ENCODE measurements at places on chromosomes 5 and 9.

DNA sequence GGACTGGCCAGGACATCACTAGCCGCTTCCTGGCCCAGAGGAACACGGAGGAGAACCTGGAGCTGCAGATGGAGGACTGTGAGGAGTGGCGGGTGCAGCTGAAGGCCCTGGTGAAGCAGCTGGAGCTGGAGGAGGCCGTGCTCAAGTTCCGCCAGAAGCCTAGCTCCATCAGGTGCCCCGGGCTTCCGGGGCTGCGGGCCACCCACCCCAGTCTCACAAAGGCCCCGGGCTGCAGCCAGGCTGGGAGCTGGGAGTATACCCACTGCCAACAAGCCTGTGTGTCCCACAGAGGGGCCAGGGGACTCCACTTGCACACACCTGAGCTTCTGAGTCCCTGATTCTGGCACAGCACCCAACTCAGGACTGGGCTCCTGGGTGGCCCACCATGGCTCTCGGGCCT is 1.7 kb upstream of the RABL6 start:
- no peak for DNase-seq

- DNase-seq = no peak
These were observed 16.9 kb upstream of the NANS start for GRCh38 chr9:98039607-98040017.

GRCh38 chr9:99305820-99306811 is 84.0 kb downstream of the SEC61B start:
- no peak for DNase-seq

DNA sequence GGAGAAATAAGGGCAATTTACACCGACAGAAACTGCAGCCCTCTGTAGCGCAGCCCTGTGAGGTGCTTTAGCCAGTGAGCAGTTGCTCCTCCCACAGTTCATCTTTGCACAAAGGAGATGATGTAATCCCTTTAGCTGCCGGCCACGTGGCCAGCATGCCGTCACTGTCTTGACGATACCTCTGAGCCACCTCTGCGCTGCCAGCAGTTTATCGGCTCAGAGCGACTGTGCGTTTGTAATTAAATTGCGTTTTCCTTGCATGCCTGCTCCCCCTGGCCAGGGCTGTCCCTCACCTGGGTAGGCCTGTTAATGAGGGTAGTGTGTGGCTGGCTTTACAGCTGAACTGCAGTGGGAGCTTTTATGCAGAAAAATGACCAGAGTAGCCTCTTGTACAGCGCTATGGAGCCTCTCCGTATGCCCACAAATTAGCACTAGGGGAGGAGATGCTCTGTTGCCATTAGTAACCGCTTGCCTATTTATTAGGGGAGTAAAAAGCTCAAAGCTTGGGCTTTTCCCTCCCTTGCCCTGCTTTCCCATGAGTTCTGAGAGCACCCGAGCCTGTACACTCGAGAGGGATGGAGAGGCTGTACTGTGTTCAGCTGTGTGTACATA is 107.0 kb downstream of the TRIO start:
- DNase-seq = no peak

- no peak for DNase-seq
These were observed 34.5 kb upstream of the KCNMB1 start for GRCh38 chr5:170423692-170424091.

DNA sequence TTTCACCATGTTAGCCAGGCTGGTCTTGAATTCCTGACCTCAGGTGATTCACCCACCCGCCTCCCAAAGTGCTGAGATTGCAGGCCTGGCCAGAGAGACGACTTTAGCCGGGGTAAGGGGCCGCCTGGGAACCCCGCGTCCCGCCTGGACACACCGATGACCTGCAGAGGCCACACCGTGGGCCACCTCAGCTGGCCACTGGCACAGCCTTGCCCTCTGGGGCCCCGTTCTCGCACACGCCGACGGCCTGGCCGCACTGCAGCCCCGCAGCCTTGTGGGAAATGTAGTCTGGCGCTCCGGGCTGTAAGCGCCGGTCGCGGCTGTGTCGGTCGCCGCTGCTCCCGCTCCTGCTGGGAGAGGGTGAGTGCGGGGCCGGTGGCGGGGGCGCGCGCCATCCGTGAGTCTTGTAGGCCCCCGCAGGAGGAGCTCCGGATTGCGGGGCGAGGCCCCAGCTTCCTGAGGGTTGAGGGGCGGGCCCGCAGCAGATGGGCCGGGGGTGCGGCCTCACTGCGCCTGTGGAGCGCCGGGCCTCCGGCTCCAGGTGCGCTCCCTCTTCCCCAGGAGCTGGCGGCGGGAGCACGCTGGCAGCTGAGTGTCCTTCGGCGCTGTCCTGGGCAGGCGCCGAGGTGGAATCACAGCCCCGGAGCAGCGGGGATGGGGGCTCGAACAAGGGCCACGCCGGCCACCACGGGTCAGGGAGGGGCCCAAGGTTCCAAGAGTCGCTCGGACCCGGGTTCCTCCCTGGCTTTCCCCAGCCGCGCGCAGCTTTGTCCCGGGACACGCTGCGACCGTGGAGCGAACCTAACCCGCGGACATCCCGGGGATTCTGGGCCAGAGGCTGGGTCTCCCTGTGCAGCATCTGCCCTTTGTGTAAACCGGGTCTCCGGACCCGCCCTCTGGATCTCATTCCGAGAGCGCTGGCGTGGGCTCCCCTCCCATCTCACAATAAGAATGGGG is at the start of gene ZFP2:
TSS of gene ZFP2 (plus strand) at position 299 of the 957 bp plus-strand sequence. CDS start 35,401 bp downstream, outside the sequence.
- DNase-seq = no peak

DNA sequence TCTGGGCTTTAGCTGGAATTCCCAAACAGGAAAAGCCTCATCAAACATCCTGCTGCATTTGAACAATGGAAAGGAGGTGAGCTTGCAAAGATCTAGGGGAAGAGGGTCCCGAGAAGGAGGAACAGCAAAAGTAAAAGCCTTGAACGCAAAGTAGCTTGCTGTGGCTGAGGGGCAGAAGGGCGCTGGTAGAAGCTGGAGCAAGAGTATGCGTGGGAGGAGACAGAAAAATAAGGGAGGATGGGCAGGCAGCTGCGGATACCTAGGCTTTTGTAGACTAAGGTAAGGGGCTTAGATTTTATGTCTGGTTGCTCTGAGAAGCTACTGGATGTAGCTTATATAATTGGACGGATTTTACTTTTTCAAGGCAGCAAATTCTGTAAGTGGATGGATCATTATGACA is 21.9 kb upstream of the TGFBR1 start:
- DNase-seq = no peak

- no peak for DNase-seq
These were observed 608 bp downstream of the ELOVL7 start for GRCh38 chr5:60843386-60843935.

DNA sequence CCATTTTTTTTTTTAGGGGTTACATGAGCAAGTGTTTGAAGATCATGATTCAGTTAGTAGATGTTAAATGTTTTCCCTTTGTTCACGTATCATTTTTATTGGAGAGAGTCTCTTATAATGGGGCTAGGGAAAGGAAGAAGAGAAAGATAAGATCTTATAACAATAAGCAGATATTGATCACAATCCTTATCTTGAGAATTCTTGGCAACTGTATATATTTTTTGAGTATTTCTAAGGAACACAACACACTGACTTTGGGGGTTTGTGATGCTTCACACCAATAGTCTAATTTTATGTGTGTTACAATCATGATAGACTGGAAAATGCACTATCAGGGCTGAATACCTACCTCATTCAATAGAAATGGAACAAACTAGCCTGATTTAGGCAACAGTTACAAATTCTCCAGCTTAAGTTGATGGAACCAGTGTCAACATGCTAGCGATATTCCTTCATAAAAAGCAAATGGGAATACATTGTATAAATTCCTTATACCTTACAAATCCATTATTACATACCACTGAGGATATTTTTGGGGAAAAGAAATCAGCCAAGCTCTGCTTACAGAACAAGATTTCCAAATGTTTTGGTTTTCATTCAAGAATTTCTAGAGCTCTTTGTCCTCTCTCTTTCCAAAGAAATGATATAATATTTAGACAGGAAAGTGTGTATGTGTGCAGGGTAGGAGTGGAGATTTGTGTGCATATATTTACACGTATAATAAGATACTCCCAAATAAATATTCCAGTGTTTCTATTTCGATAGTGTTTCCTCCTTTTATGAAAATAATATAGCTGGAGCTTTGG is 41.5 kb downstream of the SVEP1 start:
- DNase-seq = no peak

GRCh38 chr5:65800775-65801174 is 78.8 kb downstream of the NLN start:
- no peak for DNase-seq

DNA sequence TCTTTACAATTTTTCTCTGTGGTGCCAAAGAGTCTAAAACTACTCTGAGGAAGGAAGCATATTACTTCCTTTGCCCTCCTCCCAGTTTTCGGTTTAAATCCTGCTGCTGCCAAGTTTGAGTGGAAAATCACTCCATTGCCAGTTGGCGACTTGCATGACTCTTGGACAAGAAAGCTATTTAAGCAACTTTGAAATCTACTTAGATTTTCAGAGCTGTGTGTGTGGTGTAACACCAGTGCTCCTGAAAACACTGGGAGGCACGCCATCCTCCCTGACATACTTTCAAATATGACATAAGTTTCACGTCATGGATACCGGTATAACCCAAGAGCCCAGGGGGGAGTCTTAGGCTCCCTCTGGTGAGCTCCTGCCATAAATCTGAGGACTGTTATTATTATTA is 83.5 kb upstream of the RIOK2 start:
- no peak for DNase-seq

DNA sequence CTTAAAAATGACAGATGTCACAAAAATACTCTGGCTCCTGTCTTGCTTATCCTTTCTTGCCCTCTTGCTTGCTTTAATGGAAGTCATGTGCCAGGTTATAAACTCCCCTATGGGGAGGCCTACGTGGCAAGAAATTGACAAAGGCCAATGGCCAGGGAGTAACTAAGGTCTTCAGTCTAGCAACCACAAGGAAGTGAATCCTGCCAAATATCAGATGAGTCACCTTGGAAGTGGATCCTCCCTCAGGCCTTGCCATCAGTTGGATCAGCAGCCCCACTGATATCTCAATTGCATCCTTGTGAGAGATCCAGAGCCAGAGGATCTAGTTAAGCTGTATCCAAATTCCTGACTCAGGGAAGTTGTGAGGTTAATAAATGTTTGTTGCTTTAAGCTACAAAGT is 82.8 kb downstream of the CAAP1 start:
- DNase-seq = no peak

- DNase-seq = no peak
These were observed 32.4 kb downstream of the INSL4 start for GRCh38 chr9:5263351-5264218.

- DNase-seq = no peak
These were observed 295.5 kb upstream of the SMC2 start for GRCh38 chr9:103798620-103799019.

DNA sequence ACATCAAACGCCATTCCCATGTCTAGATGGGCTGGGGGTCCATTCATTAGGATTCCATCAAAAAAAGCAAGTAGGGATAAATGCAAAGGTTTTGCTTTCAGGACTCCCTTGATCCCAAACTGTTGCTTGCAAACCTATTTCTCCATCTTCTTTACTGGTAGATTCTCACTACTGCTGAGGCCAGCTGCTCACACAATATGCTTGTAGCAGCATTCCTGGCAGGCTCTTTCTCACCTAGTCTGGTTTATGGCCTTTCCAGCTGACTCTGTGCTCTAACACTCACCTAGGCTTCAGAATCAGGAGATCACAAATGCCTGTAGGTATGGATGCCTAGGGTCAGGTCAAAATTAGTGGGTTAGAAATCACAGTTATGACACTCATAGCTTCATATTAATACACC is 274.7 kb downstream of the GABRB2 start:
- DNase-seq = no peak

GRCh38 chr5:40716000-40716399 is 36.3 kb downstream of the PTGER4 start:
- DNase-seq = no peak

DNA sequence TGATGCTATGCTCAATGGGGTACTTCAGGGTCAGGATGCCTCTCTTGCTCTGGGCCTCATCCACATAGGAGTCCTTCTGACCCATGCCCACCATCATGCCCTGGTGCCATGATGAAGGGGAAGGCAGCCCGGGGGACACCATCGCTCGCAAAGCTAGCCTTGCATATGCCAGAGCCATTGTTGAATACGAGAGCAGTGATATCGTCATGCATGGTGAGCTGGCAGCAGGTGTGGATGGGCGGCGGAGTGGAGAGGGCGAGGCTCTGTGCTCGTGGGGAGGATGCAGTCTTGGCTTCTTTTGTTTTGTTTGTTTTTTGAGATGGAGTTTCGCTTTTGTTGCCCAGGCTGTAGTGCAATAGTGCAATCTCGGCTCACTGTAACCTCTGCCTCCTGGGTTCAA is 17.2 kb upstream of the SPZ1 start:
- DNase-seq = no peak

- DNase-seq = no peak
These were observed 131.1 kb downstream of the CHSY3 start for GRCh38 chr5:130035388-130035787.

DNA sequence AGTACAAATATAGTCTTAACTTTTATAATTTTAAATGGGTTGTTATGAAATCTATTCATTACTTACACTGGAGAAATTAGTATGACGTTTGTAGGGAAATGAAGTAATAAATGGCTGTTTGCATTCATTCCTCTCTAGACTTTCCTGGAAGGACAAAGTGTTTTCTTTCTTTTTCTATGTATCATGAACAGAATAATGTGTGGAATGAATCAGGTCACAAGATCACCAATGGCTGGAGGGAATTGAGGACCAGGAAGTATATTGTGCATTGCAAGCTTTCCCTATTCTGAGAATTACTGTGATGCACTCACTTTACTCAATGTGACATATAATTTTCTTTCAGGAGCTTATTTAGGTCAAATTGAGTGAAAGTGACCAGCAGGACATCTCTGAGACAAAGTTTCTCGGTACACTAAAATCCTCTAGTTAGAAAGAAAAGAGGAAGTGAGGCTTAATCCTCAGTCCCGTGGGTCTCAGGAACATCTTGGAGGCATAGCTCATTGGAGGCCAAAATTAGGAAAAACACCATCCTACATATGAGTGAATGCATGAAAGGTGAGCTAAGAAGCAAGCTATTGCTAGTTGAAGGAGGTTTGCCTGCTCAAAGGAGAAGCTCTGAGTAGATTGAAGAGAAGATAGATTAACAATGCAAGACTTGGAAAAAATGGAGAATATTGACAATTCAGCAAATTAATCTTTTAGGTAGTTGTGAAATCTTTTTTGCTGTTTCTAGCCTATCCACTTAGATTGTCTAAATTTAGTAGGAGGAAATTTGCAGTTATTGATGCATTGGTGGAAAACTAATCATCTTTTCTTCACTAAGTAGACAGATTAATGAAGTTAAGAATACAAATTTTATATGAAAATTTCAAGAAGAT is 28.0 kb downstream of the ERAP2 start:
- DNase-seq = no peak

GRCh38 chr5:68744206-68744605 is 349.6 kb upstream of the SLC30A5 start:
- no peak for DNase-seq

- no peak for DNase-seq
These were observed 646.9 kb upstream of the ZNF608 start for GRCh38 chr5:125393221-125393815.

- DNase-seq = no peak
These were observed 2.9 kb downstream of the SEMA6A start for GRCh38 chr5:116571568-116572349.

GRCh38 chr9:73183917-73184861 is 32.5 kb downstream of the ANXA1 start:
- no peak for DNase-seq

All from effector memory CD8-positive, alpha-beta T cell (primary cell).